Hematopoietic multipotent progenitor cell treated with erythropoietin and hydrocortisone succinate and interleukin-3 and kit ligand, for 4 days (in vitro differentiated cells): ENCODE measurements at places on chromosomes 3 and 15.

- DNase-seq: no peak
Observed at GRCh38 chr3:63724987-63725386, 72.5 kb downstream of the SNTN start.

DNA sequence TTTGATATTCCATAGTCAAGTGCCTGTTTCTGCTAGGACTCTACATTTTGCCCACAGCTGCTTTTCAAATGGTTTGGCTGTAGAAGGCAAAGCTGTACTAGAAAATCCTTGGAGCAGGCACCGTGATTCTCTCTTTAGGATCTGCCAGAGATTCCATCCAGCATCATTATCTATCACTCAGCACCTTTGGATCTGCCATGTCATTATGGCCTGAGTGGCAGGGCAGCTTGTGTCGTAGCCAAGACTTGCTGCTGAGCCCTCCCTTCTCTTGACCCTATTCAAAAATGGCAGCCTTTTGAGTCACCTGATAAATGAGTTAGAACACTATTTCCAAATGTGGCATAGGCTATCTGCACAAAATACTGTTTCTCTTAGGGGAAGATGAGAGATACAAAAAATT, 8.1 kb upstream of the CMSS1 start:
- no peak for DNase-seq

DNA sequence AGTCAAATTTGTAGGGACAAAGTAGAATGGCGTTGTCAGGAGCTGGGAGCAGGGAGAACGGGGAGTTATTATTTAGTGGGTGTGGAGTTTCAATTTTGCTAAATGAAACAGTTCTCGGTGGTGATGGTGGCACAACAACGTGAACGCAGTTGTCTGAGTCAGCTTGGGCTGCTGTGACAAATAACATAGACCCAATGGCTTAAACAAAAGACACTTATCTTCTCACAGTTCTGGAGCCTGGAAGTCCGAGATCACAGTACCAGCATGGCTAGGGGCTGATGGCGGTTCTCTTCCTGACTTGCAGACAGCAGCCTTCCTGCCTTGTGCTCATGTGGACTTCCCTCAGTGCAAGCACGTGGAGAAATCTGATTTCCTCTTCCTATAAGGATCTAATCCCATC, 90.2 kb downstream of the CHSY1 start:
- DNase-seq: no peak

DNA sequence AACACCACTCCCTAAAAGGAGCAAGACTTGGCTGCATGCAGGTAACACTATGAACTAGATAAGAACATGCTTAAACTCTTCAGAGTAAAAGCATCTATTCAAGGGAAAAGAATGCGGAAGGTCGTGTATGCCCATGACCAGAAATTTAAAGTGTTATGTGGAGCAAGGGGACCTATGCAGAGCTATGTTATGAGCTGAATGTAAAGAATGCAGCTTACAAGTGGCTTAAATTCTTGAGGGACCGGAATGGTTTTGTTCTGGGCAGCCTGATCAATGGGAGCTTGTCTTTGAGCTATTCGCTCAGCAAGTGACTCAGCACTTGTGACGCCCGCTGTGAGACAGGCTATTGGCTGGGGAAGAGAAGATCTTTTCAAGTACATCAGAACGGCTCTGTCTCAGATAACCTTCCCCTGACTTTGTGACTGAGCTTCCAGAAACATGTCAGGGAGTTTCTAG, 367.5 kb upstream of the THBS1 start:
- no peak for DNase-seq

DNA sequence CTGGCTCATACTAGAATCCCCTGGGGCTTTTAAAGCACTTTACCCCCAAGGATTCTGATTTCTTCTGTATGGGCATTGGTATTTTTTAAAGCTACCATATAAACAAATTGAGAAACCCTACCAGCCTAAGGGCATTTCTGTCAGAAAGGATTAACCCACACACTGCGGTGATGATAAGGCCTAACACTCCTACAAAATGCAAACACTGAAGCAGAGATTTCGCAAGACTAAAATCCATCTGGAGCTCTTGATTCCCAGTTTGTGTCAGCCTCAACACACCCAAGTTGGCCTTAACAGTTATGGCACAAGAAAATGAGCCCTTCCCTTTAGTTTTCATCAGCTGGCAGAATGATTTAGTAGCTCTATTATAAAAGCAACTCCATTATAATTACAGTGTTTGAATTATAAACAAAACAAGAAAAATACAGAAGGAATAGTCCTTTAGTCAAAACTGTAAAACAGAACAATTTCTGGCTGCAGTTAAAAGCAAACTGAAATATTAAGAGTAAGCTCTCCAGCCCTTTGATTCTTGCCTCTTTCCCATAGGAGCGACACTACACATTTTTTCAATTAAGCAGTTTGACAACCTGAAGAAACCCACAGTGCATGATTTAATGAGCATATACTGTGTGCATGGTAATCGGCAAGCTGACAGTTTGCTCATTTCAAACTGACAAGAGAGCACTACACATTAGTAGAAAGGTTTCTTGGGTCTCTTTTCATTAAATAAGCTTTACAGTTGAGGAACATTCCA, 441.2 kb downstream of the FHIT start:
- DNase-seq: no peak

GRCh38 chr15:58361273-58361759, 70.5 kb upstream of the LIPC start:
- no peak for DNase-seq

DNA sequence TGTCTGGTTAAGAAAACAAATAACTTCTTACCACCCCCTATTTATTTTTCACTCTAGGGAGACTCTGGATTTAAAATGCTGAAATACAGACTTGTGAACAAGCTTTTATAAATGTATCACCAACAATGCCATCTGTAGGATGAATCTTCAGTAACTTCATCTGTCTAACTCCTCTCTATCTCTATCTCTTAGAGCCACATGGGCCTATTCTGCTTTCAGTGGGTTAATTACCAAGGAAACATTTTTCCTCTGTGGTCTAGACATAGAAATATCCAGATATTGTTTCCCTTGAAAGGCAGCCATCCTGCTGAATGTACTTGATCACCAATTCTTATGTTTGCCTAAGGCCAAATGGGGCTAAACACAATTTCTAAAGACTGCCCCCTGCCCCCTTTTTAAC, 167.6 kb upstream of the COL8A1 start:
- no peak for DNase-seq

DNA sequence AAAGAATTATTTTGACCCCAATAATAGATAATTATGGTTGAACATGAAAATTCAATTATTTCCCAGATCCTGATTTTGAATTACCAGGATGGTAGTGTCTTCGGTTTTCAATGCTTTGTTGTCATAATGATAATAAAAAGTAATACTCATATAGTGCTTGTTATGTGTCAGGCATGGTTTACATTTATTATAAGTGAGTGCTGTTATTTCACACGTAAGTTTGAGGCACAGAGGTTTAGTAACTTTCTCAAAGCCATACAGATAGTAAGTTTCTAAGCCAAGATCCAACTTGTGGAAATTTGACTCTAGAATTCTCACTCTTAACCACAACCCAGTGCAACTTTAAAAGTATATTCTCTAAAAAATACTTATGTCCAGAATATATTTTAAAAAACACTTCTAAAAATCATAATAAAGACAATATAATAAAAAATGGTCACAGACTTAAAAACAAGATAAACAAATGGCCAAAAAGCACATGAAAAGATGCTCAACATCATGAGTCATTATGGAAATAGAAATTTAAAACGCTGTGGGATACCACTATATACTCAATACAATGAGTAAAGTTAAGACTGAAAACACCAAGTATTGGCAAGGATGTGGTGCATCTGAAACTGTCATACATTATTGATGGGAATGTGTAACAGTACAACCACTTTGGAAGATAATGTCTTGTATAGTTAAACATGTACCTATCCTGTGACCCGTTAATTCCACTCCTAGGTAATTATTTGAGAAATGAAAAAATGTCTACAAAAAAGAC, 45.2 kb downstream of the SPRED1 start:
- no peak for DNase-seq

DNA sequence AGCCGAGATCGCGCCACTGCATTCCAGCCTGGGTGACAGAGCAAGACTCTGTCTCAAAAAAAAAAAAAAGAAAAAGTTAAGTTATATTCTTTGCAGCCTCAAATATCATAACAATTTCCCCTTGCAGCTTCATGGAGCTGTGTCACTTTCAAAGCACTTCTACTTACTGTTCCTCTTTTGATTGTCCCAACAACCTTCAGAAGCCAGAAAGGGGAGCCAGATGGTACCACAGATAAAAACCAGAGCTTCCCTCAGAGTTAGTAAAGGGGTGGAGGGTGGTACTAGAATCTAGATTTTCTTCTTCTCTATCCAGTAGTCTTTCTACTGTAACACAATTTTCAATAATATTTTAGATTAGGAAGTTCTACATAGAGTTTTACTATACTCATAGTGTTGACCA, 188.8 kb downstream of the TAFA4 start:
- DNase-seq: peak; percentile 75

DNA sequence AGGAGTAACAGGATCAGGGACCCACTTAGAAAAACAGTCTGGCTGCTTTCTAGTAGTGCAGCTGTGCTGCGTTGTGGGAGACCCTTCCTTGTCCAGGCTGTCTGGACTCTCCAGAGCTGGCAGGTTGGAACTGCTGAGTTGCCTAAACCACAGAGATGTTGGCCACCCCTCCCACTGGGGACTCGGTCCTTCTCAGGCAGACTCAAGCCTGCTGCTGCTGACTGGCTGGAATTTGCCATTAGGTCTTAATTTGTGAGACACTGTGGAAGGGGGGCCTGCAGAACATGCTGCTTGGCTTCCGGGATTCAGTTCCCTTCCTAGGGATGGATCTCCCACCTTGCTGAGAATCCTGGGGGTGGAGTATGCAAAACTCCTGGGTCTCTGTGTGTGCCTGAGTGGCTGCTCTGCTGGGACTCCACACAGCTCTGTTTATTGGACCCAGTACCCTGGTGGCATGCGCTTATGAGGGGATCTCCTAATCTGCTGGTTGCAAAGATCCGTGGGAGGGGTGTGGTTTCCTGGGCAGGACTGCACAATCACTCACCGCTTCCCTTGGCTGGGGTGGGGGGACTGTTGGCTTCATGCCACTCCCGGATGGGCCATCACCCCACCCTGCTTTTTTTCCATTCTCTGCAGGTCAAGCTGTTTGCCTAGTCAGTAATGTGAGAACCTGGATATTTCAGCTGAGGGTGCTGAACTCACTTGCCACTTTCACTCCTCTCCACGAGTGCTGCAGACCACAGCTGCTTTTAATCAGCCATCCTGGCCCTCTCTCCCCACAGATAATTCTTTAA, 150.5 kb downstream of the CFAP20DC start:
- DNase-seq: peak; percentile 98

DNA sequence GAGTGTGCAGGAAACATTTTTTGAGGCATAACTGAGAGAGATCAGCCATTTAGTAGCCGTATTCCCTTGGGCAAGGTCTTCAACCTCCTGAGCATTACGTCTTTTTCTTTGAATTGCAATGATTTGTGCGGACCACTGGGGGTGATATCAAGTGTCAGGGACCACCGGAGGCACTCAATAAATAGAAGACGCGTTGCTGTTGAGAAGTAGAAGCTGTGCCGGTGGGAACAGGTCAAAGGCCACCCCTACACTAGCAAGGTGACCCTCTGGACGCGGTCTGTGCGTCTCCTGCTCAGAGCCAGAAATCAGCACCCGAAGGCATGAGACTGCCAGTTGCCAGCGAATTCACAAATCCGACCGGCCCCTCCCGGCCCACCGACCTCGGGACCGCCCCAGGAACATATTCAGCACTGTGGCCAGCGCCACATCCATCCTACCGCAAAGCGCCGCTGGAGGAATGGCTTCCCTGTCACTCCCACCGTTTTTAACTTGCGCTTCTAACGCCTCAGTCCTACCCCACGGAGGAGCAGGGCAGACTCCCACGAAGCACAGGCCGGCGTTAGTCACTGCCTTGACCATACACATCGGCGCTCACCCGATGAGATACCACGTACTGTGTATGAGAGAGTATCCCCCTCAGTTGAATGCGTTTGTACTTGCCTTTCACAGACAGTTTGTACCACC, 1.4 kb upstream of the GHSR start:
- peak; percentile 71 for DNase-seq

- no peak for DNase-seq
Observed at GRCh38 chr3:138441742-138442141, 7.3 kb downstream of the ESYT3 start.

- DNase-seq: no peak
Observed at GRCh38 chr3:82671466-82671865, 910.0 kb upstream of the GBE1 start.

DNA sequence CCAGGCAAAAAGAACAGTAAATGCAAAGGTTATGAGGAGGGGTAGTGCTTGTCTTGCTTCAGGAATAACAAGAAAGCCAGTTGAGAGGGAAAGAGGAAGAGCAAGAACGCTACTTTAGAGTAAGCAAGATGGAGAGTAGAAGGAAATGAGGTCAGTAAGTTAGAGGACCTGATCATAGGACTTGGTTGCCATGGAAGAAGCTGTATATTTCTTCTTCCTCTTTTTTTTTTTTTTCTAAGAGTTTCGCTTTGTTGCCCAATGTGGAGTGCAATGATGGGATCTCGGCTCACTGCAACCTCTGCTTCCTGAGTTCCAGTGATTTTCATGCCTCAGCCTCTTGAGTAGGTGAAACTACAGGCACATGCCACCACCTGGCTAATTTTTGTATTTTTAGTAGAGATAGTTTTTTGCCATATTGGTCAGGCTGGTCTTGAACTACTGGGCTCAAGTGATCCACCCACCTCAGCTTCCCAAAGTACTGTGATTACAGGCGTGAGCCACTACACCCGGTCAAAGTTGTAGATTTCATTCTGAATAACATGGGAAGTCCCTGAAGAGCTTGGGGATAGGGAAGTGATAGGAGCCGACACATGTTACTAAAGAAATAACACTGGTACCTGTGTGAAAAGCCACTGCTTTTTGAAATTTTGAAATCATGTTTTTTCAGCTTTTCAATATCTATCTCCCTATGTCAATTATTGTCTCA, 527.9 kb upstream of the NAALADL2 start:
- peak; percentile 50 for DNase-seq

DNA sequence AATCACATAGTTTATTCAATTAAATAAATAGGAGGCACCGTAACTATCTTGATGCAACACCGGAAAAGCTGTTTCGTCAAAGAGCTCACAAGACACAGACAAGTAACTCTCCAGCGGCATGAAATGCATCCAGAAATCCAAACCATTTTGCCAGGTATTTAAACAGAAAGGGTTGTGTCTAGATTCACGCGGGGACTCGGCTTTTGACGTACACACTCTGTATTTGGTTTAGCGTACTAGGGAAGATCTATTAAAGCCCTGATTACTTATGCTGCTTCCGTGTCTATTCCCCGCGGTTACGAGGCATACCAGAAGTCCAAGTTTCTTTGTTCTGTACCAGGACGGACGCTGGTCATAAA, 718 bp downstream of the BNIP2 start:
- peak; percentile 79 for DNase-seq

GRCh38 chr15:80455051-80455648, 51.0 kb downstream of the ARNT2 start:
- DNase-seq: no peak

GRCh38 chr3:62319570-62320243, 53.6 kb downstream of the FEZF2 start:
- no peak for DNase-seq

GRCh38 chr3:160140756-160141155, 84.5 kb upstream of the C3orf80 start:
- peak; percentile 87 for DNase-seq
